ENCODE measurements at places on chromosomes 6 and 20.

DNA sequence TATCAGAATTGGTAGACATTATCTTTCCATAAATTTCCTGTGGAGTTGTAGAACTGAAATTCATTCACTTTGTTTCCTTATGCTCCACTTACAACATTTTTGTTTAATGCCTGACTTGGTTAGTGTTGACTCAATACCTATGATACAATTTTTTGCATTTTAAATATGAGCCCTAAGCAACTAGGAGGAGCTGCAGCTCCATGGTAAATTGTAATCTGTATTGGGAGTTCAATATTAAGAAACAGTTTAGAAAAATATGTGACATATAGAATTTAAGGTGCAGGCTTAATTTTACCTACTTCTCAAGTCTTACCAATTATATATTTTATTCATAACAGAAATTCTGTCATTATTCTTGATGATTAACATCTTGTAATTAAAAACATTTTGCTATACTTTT, 868.3 kb downstream of the EYS start:
- no peak for DNase-seq

DNA sequence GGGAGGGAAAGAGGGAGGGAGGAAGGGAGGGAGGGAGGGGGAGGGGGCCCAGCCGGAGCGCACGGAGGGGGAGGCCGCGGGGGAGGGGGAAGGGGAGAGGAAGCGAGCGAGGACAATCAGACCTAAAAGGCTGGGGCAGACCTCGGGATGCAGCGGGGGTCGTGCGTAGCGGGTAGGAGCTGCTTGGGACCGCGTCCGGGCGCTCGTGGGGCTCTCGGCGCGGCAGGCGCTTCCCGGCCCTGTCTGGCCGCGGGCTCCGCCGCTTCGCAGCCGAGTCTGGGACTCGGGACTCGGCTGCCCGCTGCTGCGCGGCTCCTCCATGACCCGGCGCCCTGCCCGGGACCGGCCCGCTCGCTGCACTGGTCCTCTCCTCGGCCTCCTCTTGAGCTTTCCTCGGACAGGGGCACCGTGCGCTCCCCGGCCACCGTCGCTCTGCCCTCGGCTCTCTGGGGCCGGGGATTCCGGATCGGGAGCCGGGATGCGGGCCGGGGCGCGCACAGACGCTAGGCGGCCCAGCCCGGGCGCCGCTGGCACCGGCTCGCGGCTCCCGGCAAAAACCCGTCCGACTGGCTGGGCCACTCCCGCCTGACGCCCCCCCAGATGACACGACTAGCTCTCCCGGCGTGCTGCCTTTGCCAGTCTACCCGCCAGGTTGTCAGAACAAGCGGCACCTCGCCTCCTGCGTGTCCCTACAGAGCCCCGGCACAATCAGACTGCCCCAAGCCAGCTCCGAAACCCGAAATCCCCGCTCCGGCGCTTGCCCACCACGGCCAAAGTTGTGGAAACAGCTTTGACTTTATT, 2.2 kb downstream of the TFAP2A start:
- peak; percentile 69 for DNase-seq

DNA sequence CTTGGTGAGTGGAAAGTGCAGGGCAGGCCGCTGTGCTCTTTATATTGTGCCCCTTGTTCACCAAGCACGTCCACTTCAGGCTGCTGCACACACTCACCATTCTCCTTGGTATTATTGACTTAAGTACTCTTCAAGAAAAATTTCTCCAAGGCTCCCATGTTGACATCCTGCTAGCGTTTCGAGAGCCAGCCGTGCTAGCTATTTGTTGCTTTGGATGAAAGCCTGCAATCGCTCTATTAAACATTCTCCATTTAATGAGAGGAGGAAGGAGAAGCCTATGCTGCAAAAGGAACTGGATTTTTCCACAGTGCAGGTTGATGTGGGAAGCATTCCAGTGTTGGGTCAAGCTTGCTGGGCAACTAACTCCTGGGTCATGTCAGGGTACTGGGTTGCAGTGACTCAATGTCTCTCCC, 113.5 kb downstream of the CD83 start:
- no peak for DNase-seq

- peak; percentile 60 for DNase-seq
Observed at GRCh38 chr6:89970609-89971337, 76.5 kb downstream of the GJA10 start.

GRCh38 chr6:113732384-113732966, 124.7 kb upstream of the MARCKS start:
- no peak for DNase-seq

DNA sequence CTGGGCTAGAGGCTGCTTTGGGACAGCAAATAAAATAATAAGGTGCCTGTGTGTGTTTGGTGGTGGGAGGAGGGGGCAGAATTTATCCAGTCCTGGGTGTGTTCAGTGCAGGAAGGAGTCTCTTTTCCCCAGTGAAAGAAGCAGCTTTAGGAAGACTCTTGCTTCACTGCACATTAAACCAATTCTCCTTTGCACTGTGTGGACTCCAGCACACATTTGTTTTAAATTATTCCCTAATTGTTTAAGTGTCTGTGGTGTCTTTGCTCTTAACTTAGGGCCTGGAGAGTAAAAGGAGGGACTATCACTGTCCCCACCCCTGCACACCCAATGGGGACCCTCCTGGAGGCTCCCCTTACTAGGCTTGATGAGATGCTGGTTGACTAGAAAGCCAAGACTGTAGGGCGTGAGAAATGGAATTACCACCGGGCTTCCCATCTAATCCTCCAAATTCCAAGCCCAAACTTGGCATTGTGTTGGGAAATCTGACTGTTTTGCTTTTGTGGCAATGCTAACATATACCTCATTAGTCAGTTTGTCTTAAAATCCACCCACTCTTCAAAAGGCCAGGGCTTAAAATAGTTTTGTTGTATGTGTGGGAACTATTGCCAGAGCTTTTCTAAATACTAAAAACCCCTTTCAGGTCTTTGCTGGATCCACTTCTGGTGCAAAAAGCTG, 13.5 kb upstream of the DAAM2 start:
- DNase-seq = no peak

DNA sequence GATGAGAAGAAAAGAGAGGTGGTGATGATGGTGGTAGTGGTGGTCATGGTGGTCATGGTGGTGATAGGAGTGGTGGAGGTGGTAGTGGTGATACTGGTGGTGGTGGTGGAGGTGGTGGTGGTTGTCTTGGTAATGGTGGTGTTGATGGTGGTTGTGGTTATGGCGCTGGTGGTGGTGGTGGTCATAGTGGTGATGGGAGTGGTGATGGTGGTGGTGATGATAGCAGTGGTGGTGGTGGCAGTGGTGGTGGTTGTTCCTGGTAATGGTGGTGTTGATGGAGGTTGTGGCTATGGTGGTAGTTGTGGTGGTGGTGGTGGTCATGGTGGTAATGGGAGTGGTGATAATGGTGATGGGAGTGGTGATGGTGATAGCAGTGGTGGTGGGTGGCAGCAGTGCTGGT, 36.8 kb downstream of the HAO1 start:
- DNase-seq = no peak

GRCh38 chr6:125262016-125263013, 39.5 kb downstream of the HDDC2 start:
- DNase-seq = no peak

DNA sequence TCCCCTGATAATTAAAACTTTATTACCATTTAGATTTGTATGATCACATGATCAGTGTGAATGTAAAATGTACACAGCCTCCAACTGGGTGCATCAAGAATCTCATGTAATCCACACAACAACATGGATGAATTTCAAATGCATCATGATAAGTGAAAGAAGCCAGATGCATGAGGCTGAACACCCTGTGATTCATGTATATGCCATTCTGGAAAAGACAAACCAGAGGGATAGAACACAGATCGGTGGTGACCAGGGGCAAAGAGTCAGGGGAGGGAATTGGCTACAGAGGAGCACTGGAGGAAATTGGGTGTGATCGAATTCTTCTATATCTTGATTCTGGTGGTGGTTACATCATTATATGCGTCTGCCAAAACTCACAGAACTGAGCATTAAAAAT, 170.7 kb upstream of the SLC24A3 start:
- no peak for DNase-seq

- DNase-seq = no peak
Observed at GRCh38 chr20:19718880-19719279, 39.2 kb upstream of the RIN2 start.

GRCh38 chr6:27406085-27406484, 17.5 kb downstream of the ZNF391 start:
- no peak for DNase-seq

- DNase-seq = no peak
Observed at GRCh38 chr6:143267760-143268159, 182.7 kb downstream of the ADAT2 start.

GRCh38 chr6:25454136-25454535, 175.0 kb downstream of the CARMIL1 start:
- no peak for DNase-seq

DNA sequence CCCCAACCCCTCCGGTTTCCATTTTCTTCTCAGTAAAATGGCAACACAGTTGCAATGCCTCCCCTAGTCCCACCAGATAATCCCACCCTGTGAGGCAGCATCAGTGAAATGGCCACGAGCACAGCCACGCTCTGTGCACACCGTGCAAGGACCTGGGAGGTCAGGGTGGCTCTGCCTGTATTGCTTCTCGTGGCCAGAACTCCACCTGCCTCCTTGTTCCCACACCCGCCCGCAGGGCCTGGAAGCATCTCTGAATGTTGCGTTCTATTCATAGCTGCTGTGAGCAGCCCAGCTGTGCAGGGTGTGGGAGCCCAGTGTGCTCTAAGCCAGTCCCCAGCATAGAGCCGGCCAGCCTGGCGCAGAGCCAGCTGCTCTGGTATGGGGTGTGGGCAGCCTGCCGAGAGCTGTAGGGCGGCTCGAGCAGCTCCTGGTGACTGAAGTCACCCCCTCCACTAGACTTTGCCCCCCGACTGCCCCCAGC, 161.1 kb downstream of the DLL1 start:
- DNase-seq = no peak

DNA sequence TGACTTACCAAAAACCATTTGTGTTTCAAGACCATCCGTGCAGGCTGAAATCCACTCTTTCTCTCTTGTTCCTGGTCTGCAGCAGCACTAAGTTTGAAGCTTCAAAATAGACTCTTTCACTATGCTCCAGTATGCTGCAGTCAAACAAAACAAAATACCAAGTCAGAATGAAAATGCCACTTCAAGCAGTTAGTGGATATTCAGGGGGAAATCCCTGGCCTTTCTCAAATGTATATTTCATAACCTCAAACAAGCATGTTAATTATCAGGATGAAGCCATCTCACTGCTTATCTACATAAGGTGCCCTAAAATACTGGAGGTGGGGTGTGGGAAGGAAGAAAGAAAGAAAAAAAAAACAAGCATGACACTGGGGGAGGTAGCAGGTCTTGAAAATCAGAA, 103.5 kb downstream of the ATXN1 start:
- DNase-seq = no peak
